ENCODE measurements at places on chromosomes 1 and 21.

- no peak for DNase-seq
These were observed 14.9 kb downstream of the SLC45A1 start for GRCh38 chr1:8332806-8333205.

DNA sequence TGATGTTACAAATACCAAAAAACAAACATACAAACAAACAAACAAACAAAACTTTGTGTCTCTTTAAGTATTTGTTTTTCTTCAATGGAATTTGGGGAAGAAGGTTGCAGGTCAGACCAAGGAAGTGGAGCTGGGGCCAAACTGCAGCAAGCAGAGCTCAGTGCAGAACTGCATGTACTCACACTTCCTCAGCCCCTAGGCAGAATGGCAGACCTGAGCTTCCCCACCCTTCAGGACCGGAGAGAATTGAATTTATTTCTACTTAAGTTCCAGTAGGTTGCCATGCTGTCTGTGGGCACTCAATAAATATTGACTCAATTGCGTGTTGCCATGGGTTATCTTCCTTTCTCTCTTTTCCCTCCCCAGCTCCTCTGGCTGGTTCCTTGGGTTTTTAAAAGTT is 173.6 kb downstream of the PTGER3 start:
- no peak for DNase-seq

DNA sequence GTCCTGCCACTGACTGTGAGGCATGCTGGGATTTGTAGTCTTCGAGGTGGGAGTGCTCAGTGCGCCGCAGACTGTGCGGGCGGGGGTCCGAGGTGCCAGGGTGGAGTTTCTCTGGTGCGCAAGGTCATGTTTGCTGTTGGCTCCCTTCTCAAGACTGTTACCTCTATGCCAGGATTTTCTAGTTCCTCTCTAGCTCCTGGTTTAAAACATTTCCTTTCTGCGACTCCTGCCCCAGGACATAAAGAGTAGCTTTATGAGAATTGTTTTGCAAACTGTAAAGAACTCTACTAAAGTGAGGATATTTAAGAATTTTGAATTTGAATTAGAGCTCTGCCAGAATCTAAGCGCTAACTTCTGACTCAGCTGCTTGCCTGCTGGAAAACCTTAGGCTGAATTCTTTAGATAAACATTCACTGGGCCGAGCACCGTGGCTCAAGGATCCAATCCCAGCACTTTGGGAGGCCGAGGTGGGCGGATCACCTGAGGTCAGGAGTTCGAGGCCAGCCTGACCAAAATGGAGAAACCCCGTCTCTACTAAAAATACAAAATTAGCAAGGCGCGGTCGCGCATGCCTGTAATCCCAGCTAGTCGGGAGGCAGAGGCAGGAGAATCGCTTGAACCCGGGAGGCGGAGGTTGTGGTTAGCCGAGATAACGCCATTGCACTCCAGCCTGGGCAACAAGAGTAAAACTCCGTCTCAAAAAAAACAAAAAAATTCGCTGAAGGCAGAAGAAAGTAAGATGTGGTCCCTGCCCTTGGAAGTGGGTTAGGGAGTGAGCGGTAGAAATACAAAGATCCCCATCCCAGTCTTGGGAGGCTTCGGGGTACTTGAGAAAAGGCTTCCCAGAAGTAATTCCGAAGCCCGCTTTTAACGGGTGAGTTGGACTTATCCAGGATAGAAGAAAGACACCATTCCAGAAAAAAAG is 992 bp upstream of the USP48 start:
- no peak for DNase-seq

GRCh38 chr1:221439747-221440501 is 302.0 kb downstream of the DUSP10 start:
- DNase-seq: no peak

- DNase-seq: no peak
These were observed 21.9 kb downstream of the EFCAB14 start for GRCh38 chr1:46697053-46697452.
